ENCODE measurements at places on chromosomes 7 and 10.

- DNase-seq: no peak
Measured at GRCh38 chr7:73907554-73908122, 46.7 kb downstream of the TMEM270 start.

DNA sequence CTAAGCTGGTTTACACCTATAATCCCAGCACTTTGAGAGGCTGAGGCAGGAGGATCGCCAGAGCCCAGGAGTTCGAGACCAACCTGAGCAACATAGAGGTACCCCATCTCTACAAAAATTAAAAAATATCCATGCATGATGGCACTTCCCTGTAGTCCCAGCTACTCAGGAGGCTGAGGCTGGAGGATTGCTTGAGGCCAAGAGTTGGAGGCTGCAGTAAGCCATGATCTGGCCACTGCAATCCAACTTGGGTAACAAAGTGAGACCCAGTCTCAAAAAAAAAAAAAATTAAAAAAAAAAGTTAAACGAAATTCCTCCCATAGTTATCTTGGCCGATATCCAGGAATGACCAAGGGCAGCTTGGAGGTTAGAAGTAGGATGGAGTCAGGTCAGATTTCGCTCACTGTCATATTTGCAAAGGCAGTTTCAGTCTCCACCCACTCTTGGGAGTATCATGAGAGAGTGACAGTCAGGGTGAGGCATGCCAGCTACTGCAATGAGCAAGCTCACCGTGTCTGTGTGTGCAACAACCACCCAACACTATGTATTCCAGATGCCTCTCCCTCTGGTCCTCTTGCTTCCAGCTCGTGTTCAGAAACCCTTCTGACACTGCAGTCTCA, 6.0 kb upstream of the ZDHHC4 start:
- DNase-seq: no peak

GRCh38 chr10:120422457-120422856, 34.6 kb upstream of the PLPP4 start:
- peak; percentile 50 for DNase-seq

DNA sequence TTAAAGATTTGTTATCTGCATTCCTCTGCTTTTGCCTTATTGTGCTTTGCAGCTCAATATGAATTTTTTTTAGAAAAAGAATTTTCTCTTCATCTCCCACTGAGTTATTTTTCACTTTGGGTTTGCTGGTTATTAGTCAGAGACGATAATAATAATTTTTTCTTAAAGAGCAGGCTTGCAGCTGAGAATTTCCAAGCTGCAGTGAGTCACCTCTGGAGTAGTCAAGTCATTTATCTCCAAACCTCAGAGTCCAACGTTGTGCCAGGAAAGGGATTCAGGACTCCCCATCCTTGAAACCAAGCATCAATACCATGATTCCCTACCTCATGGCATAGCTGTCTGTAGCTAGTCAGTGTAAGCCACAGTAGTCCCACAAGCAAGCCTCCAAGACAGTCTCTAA, 15.2 kb upstream of the EGR2 start:
- no peak for DNase-seq

DNA sequence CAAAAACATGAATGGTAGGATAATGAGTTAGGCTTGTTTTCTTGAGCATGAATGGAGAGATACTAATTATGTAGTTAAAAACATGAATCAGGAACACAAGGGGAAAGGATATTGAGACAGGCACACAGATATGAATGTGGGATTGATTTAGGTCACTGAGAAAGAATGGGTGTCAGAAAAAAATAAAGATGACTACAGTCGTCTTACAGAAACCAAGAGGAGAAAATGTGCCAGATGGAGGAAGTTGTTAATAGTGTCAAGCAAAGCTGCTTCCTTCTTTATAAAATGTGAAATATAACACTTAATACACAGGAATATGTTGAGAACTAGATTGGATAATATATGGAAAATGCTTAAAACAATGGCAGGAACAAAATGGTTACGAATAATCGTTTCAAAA, 173.3 kb upstream of the BET1 start:
- DNase-seq: no peak

DNA sequence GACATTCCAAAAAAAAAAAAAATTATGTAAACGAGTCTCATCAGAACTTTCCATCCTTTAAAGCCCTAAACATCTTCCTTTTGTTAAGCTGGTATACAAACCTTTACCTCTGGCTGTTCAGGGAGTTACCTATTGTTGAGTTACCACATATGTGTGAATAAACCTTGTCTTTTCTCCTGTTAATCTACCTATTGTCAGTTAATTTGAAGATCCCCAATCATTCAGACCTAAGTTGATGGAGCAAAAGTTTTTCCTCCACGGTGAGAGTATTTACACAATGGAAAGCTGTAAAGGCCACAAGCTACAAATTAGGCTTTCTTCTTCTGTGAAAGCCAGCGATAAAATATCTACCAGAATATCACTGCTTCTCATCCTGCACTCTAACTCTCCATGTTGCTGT, 80.3 kb downstream of the SKAP2 start:
- DNase-seq: no peak

Measured in RWPE1 (cell line).